Osteocyte (in vitro differentiated cells): ENCODE measurements at places on chromosomes 1 and 21.

DNA sequence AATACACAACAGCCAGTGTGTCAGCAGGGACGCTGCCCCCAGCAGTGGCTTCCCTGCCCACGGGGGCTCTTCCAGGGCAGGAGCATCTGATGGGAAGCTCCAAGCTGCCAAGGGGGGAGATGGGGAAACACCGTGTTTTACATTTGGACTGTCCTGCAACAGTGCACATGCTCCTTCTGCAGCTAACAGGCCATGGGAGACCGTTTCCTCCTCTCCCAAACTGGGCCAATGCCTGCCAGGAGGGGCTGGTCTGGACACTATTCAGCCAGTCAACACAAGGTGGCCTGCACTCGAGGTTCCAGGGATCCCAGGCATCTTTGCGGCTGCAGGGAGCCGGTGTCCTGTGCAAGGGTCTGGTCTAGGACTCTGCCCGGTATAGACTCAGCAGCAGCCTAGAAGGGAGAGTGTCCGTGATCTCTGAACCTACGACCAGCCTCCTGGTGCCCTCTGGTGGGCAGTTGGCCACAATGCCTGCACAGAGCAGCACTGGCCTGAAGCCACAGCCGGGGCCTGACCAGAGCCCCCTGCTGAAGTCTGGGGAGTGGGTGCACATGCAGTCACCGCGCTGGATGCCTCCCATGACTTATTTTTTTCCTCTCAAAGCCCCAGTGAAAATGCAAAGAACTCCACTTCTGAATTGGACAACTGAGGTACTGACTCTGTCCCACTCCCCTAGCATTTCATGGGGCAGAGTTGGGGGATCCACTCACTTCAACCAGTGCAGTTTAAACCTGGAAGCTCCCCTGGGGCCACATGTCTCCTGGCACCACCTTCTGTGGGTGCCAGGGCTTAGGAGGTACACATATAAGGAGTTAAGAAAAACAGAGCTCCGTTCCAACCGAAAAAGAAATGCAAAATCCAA, 33.3 kb downstream of the RCC2 start:
- no peak overlapping the region for H3K4me3 ChIP-seq
- H3K4me1 ChIP-seq = peaks cover 13% of the 10 kb centered on the region
- DNase-seq = peak; percentile 89
- H3K27ac ChIP-seq = no peak overlapping the region
- peaks cover 38% of the 10 kb centered on the region for H3K36me3 ChIP-seq

GRCh38 chr21:38080888-38081287, 164.6 kb upstream of the KCNJ6 start:
- H3K27me3 ChIP-seq = peaks cover 13% of the 10 kb centered on the region
- no peak overlapping the region for H3K27ac ChIP-seq
- H3K4me3 ChIP-seq = no peak overlapping the region
- H3K36me3 ChIP-seq = no peaks in the 10 kb centered on the region
- H3K4me1 ChIP-seq = no peaks in the 10 kb centered on the region

DNA sequence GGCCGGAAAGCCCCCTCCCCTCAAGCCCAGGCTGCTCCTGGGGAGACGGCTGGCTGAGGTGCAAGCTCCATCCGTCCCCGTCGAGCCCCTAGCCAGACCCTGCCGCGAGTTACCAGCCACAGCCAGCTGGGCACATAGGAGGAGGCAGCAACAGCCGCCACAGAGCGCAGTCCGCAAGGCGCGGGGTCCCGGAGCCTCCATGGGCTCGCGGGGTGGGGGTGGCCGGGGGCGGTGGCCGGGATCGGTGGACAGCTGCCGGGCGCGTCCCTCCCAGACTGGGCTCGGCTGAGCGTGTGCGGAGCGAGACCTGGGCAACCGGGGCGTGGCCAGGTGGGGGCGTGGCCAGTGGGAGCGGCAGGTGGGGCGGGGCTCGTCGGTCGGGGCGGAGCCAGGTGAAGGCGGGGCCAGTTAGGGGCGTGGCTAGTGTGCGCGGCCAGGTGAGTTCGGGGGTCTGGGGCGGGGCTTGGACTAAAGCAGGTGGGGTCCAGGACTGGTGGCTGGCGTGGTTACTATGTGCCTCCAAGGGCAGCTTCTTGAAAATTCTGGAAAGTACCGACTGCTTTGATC, at the start of gene CD164L2:
Gene CD164L2, minus strand, starts transcription at position 295 of the 567 bp plus-strand sequence. Its CDS starts 94 bp downstream, at position 201.
- no peak for DNase-seq
- no peaks in the 10 kb centered on the region for H3K36me3 ChIP-seq
- H3K27ac ChIP-seq = no peak within 1 kb of the TSS
- H3K4me3 ChIP-seq = no peak within 1 kb of the TSS
- H3K4me1 ChIP-seq = peaks cover 22% of the 10 kb centered on the region

DNA sequence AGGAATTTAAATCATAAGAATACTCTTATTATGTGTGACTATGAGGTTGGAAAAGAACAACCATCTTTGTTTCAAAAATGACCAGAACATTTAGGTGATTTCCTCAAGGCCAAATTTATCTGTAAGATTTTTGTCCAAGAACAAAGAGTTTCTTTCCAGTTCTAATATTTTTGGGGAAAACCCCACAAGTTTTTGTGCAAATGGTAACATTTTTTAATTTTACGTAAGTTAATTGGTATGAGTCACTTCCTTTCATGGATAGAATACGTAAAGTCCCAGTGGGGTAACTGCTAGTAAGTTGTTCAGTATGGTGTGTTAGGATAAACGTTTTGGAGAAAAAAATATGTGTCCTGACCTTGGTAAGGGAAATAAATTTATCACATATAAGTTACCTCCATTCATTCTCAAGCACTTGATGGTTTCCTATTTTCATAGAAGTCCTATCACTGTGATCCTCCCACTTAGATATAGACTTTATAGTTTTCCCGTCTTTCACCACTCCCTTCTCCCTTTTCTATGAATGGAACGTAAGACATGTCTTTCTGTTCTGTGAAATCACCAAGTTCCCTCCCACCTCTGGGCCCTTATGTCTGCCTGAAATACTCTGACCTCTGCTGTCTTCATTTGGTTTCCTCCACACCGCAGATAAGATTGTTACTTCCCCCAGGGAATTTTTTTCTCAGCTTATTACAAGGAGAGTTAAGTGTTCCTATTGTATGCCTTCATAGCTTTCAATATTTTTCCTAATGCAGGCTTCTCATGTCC, 34.9 kb upstream of the TSNAX start:
- H3K36me3 ChIP-seq = no peaks in the 10 kb centered on the region
- no peak overlapping the region for H3K27ac ChIP-seq
- peaks cover 3% of the 10 kb centered on the region for H3K4me1 ChIP-seq
- H3K27me3 ChIP-seq = peaks cover 2% of the 10 kb centered on the region

DNA sequence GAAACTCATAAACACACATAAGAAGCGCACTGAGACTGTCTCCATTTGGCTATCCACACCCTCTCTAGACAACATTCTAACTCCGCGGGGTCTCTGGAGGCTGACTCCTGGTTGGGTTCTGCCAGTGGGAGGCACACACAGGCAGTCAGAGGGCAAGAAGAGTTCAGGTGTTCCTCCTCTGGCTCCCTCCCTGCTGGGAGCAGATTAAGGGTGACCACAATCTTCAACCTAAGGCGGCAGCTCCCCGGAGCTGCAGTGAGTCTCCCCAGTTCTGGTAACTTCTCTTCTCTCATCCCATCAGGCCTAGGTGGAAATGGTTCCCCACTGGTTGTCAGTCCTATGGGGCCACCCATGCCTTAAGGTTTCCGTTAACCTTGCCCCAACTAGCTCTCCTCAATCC, 7.4 kb upstream of the TENT5C start:
- H3K27me3 ChIP-seq = peaks cover 38% of the 10 kb centered on the region
- no peaks in the 10 kb centered on the region for H3K36me3 ChIP-seq
- no peak for DNase-seq
- H3K4me3 ChIP-seq = no peak overlapping the region
- no peak overlapping the region for H3K27ac ChIP-seq
